ENCODE measurements at places on chromosomes 11 and 22. TPM values are rescaled to one million over a fixed set of nuclear protein-coding genes. Genes with fewer than 3 reads are reported as not detected.

Gene UBQLNL
- not detected for polyA plus RNA-seq

Gene SEPTIN3
- 167 TPM for polyA plus RNA-seq

Gene CHADL
- polyA plus RNA-seq = 0.22 TPM

Gene EMID1
- 22.2 TPM for polyA plus RNA-seq

Gene ASRGL1
- 141 TPM for polyA plus RNA-seq

Gene SYCE3
- not detected for polyA plus RNA-seq

Gene MPPED1
- polyA plus RNA-seq = 24.1 TPM

Gene SOX10
- polyA plus RNA-seq = not detected

All from neural cell (in vitro differentiated cells).